Aorta (tissue), 5 donors: ENCODE measurements at places on chromosomes 11 and 22.

DNA sequence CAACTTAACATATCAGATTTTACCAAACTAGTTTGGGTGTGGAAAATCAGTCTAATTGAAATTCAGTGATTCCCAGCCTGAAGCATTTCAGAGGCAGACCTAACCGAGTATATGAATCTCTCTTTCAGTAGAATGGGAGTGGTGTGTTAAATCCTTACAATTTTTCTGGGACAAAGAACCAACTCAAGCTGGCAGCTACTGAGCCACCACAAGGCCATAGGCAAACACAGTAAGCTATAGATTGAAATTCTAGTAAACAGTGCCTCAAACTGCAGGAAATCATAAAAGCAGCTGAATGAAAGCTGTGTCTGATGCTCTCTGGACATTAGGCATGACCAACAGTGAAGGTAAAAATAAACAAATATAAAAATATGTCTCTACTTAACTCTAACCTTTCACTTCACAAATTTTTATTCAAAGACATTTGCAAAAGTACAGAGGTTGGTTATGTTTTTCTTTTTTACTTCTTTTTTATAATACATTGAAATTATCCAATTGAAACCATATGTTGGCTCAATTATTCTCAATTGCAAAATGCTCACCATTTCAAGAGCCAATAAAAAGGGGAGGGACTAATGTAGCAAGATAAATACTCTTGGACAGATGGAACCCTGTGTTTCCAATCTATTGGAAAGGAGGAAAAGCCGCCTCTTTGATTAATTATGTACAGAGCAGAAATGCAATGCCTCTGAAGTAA, 35.8 kb upstream of the FIBIN start:
- DNase-seq = no peak

GRCh38 chr22:49953027-49953679, 7.4 kb upstream of the PIM3 start:
- DNase-seq = no peak

DNA sequence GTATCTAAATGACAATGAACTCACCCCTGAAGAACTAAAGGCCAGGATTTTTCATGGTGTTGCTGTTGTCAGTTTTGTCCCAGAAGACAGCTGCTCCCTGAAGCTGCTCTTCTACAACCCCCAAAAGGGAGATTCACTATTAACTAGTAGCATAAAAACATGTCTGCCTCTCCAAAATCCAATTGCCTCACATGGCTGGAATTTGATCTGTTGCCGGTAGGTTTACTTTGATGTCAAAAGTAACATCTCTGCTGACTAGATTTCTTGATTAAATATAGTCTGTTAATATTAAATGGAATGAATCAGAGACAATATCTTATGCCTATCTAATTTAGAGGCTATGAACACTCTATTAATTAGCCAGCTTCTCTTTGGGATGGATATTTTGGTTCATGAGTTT, 425.4 kb downstream of the ETS1 start:
- DNase-seq = no peak

GRCh38 chr11:134401825-134402809, 9.9 kb downstream of the B3GAT1 start:
- DNase-seq = peak; percentile 68

- no peak for DNase-seq
Observed at GRCh38 chr11:130000552-130001176, 2.0 kb downstream of the PRDM10 start.

- no peak for DNase-seq
Observed at GRCh38 chr11:129815596-129816461, at the start of gene TMEM45B. Gene TMEM45B, plus strand, starts transcription at chr11:129815848. Its CDS starts 36,635 bp downstream, at chr11:129852483.

- DNase-seq = no peak
Observed at GRCh38 chr11:60978546-60979380, 7.3 kb downstream of the CD6 start.

DNA sequence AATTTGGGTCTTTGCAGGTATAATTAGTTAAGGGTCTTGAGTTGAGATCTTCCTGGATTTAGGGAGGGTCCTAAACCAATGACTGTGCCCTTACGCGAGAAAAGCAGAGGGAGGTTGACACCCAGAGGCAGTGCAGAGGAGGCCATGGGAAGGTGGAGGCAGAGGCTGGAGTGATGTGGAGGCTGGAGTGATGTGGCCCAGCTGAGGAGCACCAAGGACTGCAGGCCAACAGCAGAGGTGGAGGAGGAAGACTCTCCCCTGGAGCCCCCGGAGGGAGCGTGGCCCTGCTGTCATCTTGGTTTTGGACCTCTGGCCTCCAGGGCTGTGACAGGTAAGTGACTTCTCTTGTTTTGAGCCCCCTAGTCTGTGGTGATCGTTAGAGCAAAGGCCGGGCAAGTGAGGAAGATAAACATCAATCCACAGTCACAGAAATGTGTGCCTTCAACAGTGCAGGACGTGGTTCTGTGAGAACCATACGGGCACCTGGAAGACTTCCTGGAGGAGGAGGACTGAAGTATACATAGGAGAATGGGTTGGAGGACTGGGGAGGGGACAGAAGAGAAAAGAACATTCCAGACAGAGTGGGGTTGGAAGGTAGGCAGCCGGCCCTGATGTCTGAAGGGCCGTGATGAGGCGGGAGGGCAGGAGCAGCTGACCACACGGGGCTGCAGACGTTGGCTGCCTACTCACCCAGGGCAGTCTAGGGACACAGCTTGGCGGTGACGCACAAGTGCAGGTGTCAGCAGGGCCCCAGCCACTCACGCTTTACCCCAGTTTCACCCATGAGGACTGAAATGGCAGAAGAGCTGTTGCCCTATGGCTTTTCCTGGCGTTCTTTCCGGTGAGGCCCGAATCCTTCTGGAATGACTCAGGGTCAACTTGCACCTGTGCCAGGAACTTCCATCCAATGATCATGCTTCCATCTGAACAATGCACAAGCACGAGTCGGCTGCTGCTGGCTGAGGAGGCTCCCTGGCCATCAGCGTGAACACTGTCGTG, 270.2 kb downstream of the CTTN start:
- DNase-seq = no peak

- DNase-seq = no peak
Observed at GRCh38 chr22:41642331-41643110, 21.4 kb downstream of the XRCC6 start.

- DNase-seq = peak; percentile 61
Observed at GRCh38 chr11:47185305-47186075, 744 bp downstream of the PACSIN3 start.

DNA sequence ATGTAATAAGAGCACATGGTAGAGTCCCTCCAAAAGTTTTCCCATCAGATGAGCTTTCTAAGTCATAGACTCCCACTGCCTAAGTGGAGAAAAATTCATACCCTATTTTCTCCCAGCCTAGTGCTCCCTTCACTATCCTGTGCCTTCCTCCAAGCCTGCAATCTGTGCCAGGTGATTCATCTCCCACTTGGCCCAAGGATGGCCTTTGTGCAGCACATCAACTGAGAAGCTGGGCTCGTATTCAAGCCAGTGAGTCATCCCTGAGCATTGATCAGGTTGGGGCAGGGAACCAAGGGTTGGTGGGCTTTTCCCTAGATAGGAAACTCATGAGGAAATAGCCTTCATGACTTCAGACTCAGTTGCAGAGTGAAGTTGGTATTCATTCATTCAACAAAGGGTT, 64.6 kb downstream of the PANX1 start:
- no peak for DNase-seq

DNA sequence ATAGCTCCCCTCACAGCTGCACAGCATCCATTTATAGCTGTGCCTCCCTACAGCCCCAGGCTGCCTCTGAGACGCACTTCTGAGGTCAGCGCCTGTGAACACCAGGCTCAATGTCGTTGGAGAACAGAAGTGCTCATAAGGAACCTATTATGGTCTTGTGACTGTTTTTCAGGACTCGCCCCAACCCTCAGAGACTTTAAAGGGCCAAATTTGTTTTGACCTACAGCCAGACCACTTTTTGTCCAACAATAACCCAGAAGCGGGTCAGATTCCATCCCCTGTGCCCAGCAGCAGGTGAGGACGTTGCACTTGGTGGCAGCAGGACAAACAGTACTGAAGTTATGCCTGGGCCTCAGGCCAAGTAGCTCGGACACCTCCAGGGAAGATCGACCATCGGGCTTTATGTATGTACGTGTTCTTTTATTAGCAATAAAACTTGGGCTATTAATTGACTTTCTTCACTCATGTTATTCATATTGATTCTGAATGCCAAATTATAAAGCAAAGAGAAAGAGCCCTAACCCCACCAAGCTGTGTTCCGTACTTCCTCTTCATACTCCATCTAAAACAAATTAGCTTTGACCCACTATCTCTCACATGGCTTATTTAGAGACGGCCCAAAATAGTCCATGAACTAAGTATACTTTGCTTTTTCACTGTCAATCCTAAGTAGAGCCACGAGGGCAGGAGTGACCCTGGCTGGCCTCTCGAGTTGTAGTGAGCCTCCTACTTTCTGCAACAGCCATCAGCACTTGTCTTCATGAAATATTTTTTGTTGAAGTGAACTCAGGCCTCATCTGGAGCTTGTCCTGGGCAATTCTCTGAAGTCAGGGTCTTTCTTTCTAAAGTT, 92.3 kb upstream of the PAX6 start:
- DNase-seq = no peak

GRCh38 chr11:36296884-36297543, 926 bp downstream of the PRR5L start:
- no peak for DNase-seq

DNA sequence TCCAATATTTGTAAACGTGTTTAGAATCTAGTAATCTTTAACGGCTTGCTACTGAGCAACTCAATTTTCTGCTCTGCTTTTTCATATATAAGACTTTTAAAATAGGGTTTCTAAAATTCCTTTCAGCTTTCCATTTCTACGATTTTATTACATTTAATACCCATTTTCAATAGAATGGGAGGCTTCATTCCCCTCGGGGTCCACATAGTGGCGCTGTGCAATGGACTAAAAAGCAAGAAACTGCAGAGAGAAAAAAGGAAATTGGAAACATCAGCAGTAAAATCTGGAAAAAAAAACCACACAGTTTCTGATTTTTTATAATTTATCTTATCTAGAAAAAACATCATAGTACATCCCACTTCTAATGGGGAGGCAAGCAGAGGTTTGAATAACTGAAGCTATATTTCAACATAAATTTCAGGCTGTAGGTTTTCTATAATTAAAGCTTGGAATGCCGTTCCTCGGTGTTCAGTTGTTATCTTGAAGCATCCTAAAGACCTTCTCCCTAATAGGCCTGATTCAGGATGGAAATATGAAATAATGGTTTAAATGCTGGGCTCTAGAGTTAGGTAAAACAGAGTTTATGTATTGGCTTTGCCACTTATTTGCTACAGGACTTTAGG, 18.7 kb upstream of the JHY start:
- no peak for DNase-seq

DNA sequence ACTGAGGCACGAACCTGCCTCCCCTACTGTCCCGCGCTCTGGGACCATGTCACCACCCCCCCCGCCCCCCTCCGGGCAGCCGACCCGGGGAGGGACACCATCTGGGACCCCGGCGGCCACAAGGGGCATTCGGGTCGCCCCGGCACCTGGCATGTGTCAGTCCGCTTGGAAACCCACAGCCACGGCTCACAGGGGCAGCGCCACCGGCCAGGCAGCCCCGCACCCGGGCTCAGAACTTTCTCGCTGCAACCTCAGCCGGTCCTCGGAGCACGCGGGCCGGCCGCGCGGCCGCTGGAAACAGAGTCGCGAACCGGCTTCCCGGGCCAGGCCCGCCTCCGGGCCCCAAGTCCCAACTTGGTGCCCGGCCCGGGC, 159.9 kb upstream of the GRK3 start:
- no peak for DNase-seq

- DNase-seq = no peak
Observed at GRCh38 chr11:122852074-122852795, 13.9 kb downstream of the CRTAM start.

DNA sequence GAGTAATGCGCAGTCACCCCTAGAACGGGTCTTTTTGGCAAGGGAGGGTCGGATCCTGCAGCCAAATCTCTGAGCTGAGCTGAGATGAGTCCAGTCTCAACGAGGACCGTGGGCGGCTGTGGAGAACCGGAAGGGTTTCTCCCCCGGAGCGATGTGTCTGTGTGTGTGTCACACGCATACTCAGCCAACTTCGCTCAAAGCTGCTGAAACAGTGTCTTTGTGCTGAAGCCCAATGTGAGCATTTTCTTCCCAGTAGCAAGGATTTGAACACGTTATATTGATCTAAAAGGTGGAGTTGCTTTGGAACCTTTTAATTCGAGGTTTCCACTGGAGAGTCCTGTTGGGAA, 1.4 kb upstream of the CELSR1 start:
- DNase-seq = no peak
